Activated T-cell treated with anti-CD3 and anti-CD28 coated beads, Interleukin-2, amount 50 U/mL, for 1 hour (primary cell): ENCODE measurements at places on chromosomes 5 and 9.

DNA sequence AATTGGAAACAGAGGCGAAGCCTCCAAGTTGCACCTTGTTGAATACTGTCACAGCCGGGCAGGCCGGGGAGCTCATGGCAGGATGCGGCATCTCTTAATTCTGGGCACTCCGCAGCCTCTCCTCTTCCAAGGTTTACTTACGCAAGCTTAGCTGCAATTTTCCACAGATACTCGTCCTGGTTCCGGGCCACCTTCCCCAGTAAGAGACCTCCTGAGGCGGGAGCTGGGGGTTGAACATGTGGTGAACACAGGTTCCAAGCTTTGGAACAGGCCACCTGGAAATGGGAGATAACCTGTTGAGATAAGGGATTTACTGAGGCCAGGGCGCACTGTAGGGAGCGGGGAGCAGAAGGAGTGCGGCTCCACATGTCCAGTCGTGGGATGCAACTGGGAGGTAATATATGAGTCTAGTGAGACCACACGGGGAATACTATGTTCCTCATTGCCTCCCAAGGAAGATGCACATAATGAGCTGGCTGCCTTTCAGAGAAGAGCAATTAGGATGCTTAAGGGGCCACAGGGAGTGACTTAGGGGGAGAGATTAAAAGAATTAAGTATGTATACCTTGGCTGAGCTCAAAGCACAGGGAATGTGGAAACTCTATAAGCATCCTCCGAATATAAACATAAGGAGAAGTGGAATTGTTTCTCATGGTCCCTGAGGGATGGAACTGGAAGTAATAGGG is 335.2 kb downstream of the CWC27 start:
- peak; percentile 31 for DNase-seq

DNA sequence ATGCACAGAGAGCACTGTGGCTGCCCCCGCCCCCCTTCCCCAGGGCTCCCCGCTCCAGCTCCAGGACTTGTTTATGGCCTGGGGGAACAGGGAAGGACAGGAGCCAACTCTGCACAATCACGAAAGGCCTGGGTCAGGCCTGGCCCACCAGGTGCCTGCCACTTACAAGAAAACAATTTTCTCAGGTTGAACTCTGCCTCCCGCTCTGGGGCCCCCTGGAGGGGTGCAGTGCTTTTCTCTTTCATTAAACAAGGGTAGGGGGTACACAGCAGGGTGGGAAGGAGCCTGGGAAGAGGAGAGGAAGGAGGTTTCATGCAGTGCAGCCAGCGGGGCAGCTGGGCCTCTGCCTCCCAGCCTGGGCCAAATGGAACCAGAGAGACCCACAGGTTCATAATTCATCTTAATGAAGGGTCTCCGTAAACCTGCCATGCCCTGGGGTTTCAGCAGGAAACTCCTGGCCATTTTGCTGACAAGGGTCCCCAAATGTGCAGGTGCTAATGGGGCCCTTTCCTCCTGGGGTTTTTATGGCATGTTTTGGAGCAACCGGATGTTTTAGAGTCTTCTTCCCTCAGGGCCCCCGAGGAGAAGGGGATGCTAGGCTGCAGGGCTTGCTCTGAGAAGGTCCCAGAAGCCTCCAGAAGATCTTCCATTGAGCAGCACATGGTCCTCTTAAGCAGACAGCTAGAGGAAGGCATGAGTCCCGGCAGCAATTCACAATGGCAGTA is 219.8 kb downstream of the SLIT3 start:
- DNase-seq = no peak

GRCh38 chr9:104858271-104858670 is 69.7 kb downstream of the ABCA1 start:
- no peak for DNase-seq

GRCh38 chr9:135857371-135857786 is 50.0 kb downstream of the CAMSAP1 start:
- no peak for DNase-seq

DNA sequence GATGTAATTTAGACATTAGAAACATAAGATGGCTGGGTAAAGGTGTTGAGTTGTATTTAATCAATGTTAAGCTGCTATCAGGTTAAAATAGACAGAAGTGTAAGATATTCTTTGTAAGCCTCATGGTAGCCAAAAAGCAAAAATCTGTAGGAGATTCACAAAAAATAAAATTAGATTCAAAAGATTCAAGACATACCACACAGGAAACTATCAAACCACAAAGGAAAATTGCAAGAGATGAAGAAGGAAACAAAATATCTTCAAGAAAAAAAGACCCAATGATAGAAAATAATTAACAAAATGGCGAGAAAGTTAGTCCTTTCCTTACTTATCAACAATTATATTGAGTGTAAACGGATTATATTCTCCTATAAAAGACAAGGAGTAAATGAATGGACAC is 15.3 kb downstream of the XRCC4 start:
- no peak for DNase-seq
